Ascending aorta (tissue), 2 donors: ENCODE measurements at places on chromosomes 5 and 9. TPM values are rescaled to one million over a fixed set of nuclear protein-coding genes. Genes with fewer than 3 reads are reported as not detected.

Gene NIM1K
- not detected for total RNA-seq

Gene SOHLH1
- total RNA-seq, result not detected

- peaks cover 13% of the 10 kb centered on the region for H3K4me1 ChIP-seq
- no peak overlapping the region for H3K27ac ChIP-seq
- no peaks in the 10 kb centered on the region for H3K27me3 ChIP-seq
- DNase-seq, result no peak
- H3K36me3 ChIP-seq, result no peaks in the 10 kb centered on the region
- H3K4me3 ChIP-seq, result no peak overlapping the region
These were observed 291.4 kb downstream of the ARHGEF28 start for GRCh38 chr5:73917433-73917832.

DNA sequence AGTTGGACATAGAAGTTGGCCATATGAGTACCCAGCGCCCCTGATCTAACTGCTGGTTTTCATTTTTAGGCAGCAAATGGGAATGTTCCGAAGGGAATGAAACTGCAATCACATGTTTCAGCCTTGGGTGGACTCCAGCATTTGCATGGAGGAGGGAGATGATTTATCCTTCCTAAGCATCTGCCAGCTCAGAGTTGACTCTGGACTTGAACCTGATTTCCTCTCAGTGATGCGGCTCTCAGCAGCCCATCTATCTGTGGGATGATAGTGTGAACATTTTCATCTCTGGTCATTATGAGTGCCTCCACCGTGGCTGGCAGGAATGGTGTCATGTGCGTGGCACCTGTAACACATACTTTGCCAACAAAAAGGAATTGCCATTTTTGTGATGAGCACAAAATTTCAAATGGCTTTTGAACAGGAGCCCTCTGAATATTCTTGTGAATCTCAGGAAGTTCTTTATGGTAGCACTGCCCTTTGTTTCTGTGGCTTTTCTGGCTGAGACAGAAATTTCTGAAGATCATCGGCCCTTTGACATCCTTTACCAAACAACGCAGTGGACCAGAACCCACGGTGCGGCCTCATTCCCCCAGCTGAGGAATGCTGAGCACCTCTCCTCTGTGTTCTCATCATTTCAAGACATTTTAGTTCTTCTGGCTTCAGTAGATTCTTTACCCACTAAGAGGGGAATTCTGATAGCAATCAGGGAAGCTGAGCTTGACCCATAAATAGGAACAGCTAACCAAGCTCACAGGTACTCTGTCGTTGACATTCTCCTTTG, 28.5 kb downstream of the FUBP3 start:
- peaks cover 18% of the 10 kb centered on the region for H3K36me3 ChIP-seq
- no peaks in the 10 kb centered on the region for H3K27me3 ChIP-seq
- H3K4me3 ChIP-seq, result no peak overlapping the region
- no peak for DNase-seq
- H3K4me1 ChIP-seq, result no peaks in the 10 kb centered on the region
- H3K27ac ChIP-seq, result no peak overlapping the region

DNA sequence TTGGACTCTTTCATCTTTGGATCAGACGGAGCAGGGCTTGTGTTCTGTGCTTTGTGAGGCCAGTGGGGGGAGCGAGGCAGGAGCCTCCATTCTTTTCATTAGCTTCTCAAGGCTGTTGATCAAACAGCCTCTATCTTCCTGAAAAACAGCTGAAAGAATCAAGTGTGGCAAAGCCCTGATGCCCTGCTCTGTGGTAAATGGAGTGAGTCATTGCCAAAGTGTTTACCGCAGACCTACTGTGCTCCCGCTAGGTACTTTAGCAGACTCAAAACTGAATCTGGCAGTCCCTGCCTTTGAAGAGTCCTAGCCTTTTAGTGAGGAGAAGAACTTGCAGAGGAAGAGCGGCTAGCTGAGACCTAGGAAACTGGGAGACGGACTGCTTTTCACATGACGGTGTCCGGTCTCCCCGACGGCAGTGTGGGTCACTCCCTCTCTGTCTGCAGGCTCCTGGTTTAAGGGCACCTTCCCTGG, 3.3 kb downstream of the ANKRD33B start:
- no peak for DNase-seq
- no peaks in the 10 kb centered on the region for H3K27me3 ChIP-seq
- H3K4me1 ChIP-seq, result no peaks in the 10 kb centered on the region
- H3K4me3 ChIP-seq, result peak overlapping the region; percentile 23
- H3K27ac ChIP-seq, result peak overlapping the region; percentile 75

DNA sequence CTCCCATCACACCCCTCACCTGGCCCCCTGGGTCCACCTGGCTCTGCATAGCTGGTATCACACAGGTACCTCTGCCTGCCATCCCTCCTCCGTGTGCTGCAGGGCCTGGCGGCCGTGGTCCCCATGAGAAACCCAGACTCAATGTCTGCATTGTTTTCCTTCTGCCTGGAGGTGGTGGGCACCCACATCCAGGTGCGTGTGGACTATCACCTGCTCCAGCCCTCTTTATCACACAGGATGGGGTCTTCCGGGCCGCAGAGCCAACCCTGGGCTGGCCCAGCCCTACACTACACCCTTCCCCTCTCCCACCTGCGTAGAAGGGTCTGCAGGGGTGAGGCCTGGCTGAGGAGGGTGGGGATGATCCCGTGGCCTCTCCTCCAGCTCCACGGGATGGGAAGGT, 7.0 kb upstream of the FUT7 start:
- no peaks in the 10 kb centered on the region for H3K27me3 ChIP-seq
- H3K27ac ChIP-seq, result no peak overlapping the region
- DNase-seq, result no peak
- H3K4me3 ChIP-seq, result no peak overlapping the region
- H3K4me1 ChIP-seq, result no peaks in the 10 kb centered on the region
- peaks cover 18% of the 10 kb centered on the region for H3K36me3 ChIP-seq

DNA sequence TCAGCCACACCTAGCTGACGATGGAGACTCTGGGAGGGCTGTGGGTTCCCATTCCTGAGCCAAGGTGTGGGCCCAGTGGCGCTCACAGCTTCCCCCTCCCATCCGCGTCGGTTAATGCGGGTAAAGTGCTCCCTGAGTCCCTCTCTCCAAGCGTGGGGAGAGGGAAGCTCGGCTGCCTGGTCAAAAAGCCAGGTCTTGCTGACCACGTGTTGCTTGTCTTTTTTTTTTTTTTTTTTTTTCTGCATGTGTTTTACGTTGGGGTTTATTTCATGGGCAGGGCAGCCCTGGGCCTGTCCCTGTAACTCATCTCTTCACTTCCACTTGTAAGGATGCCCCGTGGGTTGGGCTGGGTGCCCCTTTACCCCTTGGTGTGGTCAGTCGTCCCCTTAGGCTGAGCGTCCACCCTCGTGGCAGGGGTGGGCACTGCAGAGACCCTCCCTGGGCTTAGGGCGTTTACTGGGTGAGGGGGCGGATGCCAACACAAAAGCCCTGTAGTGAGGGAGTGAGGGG, 11.9 kb downstream of the NKD2 start:
- DNase-seq, result no peak
- H3K4me3 ChIP-seq, result no peak overlapping the region
- H3K27me3 ChIP-seq, result no peaks in the 10 kb centered on the region
- H3K27ac ChIP-seq, result no peak overlapping the region

DNA sequence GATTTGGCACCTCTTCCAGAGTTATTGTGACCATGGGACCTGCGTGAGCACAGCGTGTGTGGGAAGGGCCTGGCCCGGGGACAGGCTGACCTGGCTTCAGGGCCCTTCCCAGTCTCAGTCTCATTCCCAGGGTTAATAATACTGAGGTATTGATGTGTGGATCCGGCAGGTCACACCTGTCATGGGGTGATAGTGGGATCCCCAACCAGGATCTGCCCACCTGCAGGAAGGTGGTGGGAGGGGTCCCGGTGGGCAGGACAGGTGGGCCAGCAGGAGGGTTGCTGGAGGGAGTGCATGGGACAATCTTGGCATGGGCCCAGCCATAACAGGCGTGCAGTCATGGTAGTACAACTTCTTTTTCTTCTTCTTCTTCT, 55.4 kb downstream of the COL15A1 start:
- H3K27me3 ChIP-seq, result no peaks in the 10 kb centered on the region
- H3K36me3 ChIP-seq, result no peaks in the 10 kb centered on the region
- H3K4me3 ChIP-seq, result no peak overlapping the region
- peaks cover 2% of the 10 kb centered on the region for H3K4me1 ChIP-seq

GRCh38 chr9:818958-819357, 22.5 kb upstream of the DMRT1 start:
- no peaks in the 10 kb centered on the region for H3K27me3 ChIP-seq
- no peak for DNase-seq
- H3K36me3 ChIP-seq, result no peaks in the 10 kb centered on the region
- H3K27ac ChIP-seq, result no peak overlapping the region
- H3K4me3 ChIP-seq, result no peak overlapping the region

DNA sequence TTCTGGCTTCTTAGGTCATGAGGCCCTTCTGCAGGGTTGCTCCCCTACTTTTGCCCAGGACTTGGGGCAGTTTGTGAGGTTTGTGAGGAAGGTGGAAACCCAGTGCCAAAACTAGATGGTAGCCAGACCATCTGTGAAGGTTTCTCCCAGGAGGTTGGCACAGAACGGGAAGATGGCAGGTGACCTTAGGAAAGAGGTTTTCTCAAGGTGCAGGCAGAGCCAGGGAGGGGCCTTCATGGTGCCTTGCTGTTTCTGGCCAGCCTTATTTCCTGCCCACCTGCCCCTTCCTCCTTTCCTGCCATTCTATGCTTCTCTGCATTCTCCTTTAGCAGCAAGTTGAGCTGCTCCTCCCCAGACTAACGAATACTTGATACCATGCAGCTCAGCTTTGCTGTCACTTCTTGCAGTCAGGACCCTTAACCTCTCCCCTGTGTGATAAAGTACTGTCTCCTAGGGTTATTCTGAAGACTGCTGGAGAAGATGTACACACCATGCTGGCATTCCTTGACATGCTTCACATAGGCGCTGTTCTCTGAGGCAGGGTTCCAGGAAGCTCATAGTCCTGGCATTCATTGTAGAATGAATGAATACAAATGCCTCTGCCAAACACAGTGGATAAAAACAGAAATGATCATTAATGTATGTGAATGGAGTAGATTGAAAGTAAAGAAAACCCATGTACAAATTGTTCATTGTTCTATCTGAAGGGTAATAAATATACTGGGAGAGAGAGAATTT, 154.3 kb downstream of the KDM4C start:
- no peak overlapping the region for H3K27ac ChIP-seq
- H3K36me3 ChIP-seq, result no peaks in the 10 kb centered on the region
- no peaks in the 10 kb centered on the region for H3K4me1 ChIP-seq

DNA sequence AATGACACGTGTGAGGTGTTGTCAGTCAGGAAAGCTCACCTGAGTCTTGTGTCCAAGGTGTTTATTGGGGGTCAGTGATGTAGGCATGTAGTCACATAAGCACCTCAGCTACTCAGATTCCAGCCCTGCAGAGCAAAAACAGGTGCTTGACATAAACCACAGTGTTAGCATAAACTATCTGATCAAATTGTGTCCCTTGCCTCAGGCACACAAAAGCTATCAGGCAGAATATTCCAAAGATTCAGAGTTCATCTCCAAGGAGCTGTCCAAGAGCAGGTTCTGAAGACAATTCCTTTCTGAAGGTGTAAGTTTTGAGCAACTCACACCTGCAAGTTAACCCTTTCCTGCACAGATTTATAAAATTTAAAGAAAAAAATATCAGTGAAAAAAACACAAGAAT, 102.2 kb upstream of the ITGA1 start:
- H3K4me1 ChIP-seq, result peaks cover 4% of the 10 kb centered on the region
- no peaks in the 10 kb centered on the region for H3K36me3 ChIP-seq
- H3K4me3 ChIP-seq, result no peak overlapping the region
- H3K27ac ChIP-seq, result no peak overlapping the region
- DNase-seq, result no peak
- no peaks in the 10 kb centered on the region for H3K27me3 ChIP-seq

Gene LCN15
- total RNA-seq, result not detected

GRCh38 chr5:65760504-65761275, 38.7 kb downstream of the NLN start:
- no peaks in the 10 kb centered on the region for H3K36me3 ChIP-seq
- DNase-seq, result no peak
- H3K27ac ChIP-seq, result no peak overlapping the region
- H3K4me1 ChIP-seq, result no peaks in the 10 kb centered on the region
- no peaks in the 10 kb centered on the region for H3K27me3 ChIP-seq
- no peak overlapping the region for H3K4me3 ChIP-seq

DNA sequence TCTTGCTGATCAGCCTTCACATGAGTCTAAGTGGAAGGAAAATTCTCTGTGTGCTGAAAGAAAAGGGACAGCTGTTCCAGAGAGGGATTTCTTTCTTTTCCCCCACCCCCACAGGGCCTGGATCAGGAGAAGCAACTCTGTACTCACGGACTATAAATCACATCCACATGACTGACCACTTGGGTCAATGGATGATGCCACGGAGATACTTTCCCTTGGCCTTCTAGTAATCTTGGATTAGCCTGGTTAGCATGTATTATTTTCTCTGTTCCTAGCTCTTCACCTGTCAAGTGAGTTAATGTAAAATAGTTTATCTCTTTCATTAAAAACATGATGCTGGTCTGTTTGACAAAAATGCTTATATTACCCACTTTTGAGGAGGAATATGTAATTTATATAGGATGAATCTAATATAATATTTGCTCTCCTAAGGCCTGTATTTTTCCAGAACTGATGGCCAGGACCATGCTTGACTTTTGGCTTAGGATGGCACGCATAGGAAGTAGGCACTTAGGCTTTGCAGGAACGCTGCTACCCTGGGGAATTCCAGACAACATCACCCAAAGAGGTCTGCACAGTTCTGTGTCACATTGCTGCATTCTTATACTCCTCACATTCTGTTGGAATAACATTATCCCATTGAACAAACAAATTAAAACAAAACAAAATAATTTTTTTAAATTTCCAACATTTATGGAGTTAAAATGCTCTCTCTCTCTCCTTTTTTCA, 892.1 kb downstream of the TLE1 start:
- H3K4me1 ChIP-seq, result no peaks in the 10 kb centered on the region
- no peaks in the 10 kb centered on the region for H3K36me3 ChIP-seq

Gene RAPGEF1
- total RNA-seq, result 95.5 TPM

Gene PGM5
- total RNA-seq, result 70.9 TPM

DNA sequence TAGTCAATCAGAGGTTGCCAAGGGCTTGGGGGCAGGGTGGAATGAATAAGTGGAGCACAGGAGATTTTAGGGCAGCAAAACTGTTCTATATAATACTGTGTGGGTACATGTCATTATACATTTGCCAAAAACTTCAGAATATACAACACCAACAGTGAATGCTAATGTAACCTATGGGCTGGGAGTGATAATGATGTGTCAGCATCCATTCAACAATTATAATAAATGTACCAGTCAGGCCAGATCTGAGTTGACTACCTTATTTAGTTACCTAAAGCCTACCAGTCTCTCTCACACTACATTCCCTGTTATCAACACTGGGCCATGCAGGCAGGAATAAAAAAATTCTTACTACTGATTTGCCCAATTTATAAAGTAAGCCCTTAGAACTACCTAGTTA, 884.5 kb downstream of the TLE1 start:
- H3K27ac ChIP-seq, result no peak overlapping the region
- no peaks in the 10 kb centered on the region for H3K4me1 ChIP-seq
- H3K4me3 ChIP-seq, result no peak overlapping the region
- H3K36me3 ChIP-seq, result no peaks in the 10 kb centered on the region

- no peaks in the 10 kb centered on the region for H3K27me3 ChIP-seq
- H3K27ac ChIP-seq, result no peak overlapping the region
These were observed 212.4 kb downstream of the HSD17B3 start for GRCh38 chr9:96089452-96090085.

- no peaks in the 10 kb centered on the region for H3K4me1 ChIP-seq
- no peaks in the 10 kb centered on the region for H3K36me3 ChIP-seq
- DNase-seq, result no peak
These were observed 1.0 kb downstream of the ZDHHC11 start for GRCh38 chr5:849651-850301.
